Inflammatory macrophage treated with lipopolysaccharide for 1 hour (primary cell): ENCODE measurements at places on chromosomes 7 and 10.

DNA sequence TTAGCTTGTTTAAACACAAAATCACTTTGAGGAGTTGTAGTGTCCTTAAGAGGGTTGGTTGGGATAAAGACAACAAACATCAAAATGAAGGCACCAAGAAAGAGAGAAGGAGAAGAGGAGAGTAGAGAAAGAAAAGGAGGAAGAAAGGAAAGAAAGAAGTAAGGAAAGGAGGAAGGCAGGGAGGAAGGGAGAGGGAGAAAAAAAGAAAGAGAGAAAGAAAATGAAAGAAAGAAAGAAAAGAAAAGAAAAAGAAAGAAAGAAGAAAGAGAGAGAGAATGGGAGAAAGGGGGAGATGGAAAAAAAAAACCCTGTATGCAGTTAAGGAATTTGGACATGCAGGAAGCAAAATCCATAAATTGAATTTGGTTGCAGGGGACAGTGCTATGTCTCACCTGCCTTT is 635.4 kb upstream of the FZD8 start:
- DNase-seq, result no peak

GRCh38 chr7:159036916-159037605 is 107.6 kb downstream of the VIPR2 start:
- no peak for DNase-seq

DNA sequence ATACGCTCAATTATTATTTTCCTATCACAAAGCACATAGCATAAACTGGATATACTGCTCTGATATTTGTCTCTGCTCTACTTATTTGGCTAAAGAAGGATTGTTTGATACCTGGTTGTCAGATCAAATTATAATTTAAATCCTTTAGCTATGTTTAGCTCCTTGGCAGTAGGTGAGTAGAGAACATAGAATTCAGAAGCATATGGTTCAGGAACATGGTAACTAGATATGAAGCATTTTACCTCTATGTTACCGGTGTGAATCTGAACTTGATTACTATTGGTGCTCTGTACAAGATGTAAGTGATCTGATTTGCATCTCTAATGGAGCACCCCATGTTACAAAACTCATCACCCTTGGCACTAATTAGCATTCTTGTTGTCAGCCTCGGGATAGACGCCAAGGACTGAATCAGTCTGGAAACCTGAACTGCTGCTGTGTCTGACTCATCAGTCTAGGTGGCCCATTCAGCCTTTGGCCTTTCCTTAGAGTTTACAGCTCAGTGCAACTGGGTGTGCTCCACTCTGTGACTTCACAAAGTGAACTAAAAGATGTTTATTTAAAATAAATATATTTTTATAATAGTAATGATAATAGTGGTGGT is 12.3 kb upstream of the MYPN start:
- no peak for DNase-seq

DNA sequence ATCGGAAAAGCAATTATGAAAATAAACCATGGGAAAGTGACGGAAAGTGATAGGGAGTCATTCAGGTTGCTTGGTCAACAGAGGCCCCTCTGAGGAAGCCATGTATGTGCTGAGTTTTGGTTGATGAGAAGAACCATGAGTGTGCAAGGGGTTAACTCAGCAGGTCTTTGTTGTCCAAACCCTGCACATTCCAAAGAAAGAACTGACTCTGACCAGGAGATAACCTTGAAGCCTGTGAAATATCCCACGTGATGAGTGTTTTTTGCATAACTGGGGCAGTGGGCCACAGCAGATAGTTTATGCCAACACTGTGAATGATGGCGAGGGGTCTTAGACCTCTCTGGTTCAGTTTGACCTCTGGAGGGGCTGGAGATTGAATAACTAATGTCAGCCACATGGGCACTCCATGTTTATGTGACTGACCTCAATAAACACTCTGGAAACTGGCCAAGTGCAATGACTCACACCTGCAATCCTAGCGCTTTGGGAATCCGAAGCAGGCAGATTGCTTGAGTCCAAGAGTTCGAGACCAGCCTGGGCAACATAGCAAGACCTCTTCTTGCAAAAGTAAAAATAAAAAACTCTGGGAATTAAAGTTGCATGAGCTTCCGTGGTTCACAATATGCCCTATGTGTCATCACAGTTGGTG is 154.0 kb upstream of the FOXK1 start:
- no peak for DNase-seq

GRCh38 chr7:144437370-144438191 is 34.1 kb upstream of the NOBOX start:
- DNase-seq, result peak; percentile 27

DNA sequence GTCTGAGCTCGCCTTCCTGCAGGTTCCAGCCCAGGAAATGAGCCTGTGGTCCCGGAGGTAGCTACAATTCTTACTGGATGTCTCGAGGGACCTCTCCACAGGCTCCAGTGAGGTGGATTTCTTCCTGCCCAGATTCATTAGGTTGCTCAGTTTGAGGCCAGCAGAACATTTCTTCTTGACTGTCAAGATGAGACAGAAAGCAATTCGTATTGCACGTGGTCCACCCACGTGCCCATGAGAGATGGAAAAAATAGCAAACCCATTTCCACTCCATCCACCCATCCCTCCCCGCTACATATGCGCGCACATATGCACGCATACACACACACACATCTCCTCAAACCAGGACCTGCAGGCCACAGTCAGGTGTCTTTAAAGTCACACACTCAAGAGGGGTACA is 68.7 kb downstream of the VWA2 start:
- DNase-seq, result no peak

DNA sequence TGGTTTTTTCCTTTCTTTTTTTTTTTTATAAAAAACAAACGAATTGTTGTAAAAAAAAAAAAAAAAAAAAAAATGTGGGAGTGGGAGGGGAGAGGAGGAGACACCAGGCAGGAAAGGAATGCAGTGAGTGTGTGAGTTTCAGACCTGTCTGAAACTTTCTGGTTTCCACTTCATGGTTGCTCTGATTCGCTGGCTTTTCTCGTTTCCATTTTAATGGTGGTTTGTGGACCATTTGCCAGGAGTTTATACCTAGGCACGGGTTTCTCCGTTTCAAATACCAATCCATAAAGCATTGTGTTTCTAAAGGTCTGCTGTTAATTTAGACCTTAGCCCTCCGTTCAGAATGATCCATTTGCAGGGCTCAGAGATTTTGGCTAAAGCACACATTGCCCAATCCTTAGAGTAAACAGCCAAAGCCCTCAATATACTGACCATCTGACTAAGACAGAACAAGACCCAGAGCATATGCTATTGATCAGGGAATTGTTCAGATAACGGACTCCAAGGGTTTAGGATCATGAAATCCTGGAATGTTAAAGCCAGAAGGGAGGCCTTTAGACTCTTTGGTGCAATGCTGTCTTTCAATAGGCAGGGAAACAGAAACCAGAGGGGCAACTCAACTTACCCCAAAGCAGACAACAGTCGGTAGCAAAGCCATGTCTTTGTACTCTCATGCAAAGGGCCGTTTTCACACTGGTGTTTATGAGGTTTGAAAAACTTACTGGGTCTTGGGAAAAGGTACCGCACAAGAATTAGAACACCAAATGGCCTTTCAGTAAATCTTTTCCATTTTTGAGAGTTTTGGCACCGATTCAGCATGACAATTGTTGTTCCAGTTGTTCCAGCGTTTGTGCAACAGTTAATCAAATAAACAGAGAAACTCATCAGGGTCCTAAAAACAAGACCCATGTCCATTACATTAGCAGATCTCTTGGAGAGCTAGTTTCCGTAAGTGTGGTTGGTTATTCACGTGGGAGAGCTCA is 94.3 kb upstream of the AGBL3 start:
- no peak for DNase-seq

DNA sequence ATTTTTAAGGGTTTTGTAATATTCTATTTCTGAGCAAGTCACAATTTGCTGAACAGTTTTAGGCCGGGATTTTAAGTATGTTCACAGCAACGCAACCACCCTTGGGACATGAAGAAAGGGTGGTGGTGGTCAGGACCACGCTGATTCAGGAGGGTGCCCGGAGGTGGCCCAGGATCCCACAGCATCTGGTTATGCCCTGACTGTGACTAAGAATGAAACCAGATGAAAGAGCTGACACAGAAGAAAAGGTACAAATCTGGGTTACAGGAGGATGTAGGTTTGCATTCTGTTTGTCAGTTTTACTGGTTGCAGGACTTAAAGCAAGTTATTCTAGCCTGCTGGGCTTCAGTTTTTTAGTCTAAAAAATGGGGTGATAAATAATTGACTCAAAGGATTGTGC is 279.7 kb downstream of the CCSER2 start:
- DNase-seq, result no peak

- peak; percentile 50 for DNase-seq
Observed at GRCh38 chr7:2954433-2954853, 89.2 kb downstream of the CARD11 start.

DNA sequence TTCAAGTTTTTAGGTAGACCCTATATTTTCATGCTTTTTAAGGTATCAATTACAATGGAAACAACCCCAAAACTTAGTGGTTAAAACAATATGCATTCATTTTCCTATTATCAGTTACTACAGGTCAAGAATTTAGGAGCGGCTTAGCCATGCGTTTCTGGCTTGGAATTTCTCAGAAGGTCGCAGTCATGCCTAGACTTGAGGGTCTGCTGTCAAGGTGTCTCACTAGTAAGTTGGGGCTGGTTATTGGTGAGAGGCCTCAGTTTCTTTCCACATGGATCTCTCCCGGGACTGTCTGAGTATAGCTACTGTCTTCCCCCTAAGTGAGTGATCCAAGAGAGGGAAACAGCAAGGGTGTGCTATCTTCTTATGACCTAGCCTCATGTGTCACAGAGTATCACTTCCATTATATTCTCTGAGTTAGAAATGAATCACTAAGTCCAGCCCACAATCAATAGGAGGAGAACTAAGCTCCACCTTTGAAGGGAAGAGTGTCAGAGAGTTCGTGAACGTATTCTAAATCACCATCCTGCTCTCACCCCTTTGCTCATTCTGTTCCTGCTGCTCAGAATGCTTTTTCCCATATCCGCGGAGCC is 80.5 kb downstream of the RTKN2 start:
- no peak for DNase-seq

- DNase-seq, result no peak
Observed at GRCh38 chr7:135944753-135945152, 32.4 kb downstream of the MTPN start.

GRCh38 chr7:119888251-119888650 is 384.7 kb upstream of the KCND2 start:
- DNase-seq, result no peak
